ENCODE measurements at places on chromosomes 3 and 15.

- no peak for DNase-seq
Measured at GRCh38 chr3:23709987-23710386, 95.8 kb upstream of the UBE2E1 start.

DNA sequence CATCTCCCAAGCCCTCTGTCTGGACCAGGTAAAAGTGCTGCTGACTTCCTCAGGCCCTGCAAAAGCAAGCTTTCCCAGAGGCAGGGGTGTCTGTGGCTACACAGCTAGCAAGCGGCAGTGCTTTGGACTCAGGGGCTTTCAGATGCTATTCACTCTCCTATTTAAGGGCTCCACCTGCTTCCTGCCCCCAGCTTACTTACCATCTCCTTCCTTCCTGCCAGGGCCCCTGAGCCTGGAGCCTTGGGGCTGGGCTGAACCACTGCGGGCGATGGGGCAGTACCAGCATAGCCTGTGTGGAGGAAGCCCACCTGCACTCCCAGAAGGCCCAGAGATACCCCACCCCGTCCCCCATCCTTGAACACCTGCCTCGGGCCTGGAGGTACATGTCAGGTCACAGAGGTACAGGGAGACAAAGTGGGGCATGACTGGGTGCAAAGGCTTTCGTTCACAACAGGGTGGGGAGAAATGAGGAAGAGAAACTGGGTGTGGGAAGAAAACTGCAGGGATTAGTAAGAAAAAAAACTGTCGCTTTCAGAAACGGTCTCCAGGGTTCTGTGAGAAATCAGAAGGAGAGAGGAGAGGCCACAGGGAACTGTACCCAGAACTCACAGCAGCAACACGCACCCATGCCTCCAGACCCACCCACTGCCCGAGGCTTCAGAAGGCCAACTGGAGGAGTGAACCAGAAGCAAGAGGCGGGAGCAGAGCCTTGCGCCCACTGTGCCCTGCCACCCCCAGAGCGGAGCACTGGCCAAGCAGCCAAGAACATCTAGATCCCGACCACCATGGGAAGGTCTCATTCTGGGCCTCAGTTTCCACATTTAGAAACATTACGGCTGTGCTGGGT lies 49.5 kb downstream of the CCDC12 start:
- no peak for DNase-seq

GRCh38 chr15:90062023-90062442 lies 40.2 kb downstream of the IDH2 start:
- peak; percentile 61 for DNase-seq

GRCh38 chr15:74172701-74173379 lies 670 bp upstream of the ISLR start:
- DNase-seq = peak; percentile 81

DNA sequence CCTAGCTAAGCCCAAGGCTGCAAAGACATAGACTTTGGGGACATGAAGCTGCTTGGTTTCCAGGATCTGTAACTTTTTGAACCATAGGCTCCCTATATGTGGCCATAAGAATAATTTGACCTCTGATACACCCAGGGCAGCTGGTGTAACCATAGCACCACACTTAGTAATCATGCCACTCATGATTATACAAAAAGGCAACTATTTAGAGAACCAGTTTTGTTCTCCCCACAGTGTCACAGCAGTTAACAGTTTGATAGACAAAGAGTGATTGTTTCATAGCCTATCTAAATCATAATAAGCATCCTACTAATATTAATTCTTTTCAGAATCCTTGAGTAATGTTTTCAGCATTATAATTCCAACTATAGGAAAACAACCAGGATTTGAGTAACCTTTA lies 334.9 kb downstream of the NEK10 start:
- DNase-seq = no peak

DNA sequence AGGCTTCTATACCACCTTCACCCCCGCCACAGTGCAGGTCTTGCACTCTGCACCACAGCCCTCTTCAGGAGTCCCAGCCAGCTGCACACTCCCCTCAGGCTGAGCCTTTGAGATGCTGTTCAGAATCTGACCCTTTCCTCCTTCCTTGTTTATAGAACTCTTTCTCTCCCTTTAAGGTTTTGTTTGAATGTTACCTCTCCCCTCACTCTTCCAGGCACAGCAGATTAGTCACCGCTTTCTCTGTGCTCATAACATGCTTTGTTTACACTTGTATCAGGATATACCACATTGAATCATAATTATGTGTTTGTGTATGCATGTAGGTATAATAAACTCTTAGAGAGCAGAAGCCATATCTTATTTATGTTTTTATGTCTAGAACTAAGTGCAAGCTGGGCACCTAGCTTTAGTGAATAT lies 168.4 kb upstream of the BCL6 start:
- no peak for DNase-seq

DNA sequence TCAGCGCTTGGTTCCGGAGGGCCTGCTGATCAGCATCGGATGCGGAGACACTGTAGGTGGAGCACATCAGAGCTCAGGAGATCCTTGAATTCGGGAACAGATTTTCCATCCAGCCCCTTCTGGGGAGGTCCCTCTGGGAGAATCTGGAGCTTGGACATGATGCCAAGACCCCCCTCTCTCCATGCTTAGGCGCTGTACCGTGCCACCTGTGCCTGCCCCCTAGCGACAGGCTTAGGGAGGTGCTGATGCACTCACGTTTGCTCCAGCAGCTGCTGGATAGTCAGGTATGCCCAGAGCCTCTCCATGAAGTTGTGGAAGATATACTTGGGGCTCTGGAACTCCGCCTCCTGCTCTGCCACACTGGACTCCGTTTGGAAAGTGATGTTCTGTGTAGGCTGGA lies 9.7 kb downstream of the ITIH4 start:
- no peak for DNase-seq

DNA sequence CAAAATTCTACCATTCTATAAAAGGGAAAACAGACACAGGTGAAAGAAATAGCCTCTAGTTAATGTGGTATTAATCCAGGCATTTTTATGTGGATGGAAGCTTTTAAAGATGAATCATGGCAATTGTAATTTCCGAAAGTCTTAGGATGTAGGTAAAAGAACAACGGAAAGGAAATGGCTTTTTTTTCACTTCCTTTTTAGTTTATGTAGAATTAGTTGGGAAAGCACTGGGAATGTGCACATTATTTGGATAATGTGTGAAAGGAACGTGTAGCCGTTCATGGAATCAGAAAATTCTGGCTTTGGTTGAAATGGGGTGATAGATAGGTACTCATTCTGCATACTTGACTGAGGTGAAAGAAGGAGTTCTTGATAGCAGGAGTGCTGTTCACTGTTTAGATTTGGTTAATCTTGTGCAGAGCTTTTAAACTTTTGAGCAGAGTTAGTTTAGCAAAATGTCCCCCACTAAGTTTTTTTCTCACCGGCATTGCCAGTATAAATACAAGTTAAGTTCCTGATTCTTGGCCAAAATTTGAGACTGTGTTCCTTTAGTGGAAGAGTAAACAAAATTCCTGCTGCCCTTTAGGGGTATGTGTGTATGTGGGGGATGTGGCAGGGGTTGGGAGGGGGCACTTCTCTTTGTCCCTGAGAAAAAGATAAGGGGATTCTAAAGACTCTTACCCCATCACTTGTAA lies 20.2 kb upstream of the UTS2B start:
- no peak for DNase-seq

GRCh38 chr3:145898487-145898886 lies 262.5 kb downstream of the PLOD2 start:
- DNase-seq = no peak

GRCh38 chr3:9508781-9509180 lies 44.8 kb downstream of the LHFPL4 start:
- no peak for DNase-seq

DNA sequence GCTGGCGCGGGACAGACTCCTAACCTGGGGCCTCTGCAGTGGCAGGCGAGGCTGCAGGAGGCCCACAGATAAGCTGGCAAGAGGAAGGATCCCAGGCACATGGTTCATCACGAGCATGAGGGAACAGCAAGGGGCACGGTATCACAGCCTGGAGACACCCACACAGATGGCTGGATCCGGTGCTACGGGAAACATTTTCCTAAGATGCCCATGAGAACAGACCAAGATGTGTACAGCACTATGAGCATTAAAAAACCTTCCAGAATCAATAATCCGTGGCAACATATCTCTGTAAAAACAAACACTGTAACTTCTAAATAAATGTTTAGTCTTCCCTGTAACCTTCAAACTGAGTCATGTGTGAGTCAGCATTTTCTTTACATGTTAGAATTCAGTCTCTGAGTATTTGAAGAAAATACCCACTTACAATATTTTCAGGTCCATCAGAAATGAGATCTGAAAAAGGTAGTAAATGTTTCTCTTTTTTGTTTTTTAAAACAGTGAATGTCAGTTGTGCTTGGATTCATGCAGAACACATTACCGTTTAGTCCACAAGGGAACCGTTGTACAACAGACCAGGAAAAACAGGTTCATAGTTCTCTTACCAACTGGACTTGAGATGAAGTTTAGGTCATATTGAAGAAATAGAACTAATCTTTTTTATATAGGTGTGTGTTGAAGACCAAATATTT lies 75.9 kb downstream of the BOC start:
- DNase-seq = no peak

- no peak for DNase-seq
Measured at GRCh38 chr15:28962851-28963710, 77.3 kb downstream of the APBA2 start.

GRCh38 chr3:46282696-46283095 lies 40.4 kb downstream of the CCR3 start:
- DNase-seq = no peak

DNA sequence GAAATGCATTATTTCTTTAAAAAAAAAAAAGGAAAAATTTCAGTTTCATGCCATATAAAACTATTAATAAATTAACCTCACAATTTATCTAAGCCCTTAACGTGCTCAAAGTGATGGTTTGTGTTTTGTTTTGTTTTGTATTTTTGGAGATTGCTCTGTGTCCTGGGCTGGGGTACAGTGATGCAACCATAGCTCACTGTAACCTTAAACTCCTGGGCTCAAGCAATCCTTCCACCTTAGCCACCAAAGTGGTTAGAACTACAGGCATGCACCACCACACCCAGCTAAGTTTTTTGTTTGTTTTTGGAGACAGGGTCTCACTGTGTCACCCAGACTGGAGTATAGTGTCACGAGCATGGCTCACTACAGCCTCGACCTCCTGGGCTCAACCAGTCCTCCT lies 180.7 kb downstream of the UBE2E2 start:
- DNase-seq = no peak

GRCh38 chr15:90807786-90808086 lies 60.7 kb upstream of the FURIN start:
- no peak for DNase-seq

DNA sequence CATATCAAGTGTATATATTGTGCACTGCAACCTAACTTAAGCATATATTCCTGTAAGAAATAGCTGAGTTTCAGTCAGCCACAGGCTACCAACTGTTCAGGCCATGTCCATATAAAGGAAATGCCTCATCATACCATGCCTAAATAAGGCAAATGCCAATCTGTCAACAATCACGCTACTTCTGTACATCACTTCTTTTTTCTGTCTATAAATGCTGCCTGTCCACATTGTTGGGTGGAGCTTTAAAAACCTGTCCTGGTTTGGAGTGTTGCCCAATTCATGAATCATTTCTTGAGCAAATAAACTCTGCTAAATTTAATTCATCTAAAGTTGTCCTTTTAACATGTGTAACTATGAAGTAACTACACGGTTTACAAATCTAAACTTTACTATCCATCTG lies 1091.9 kb downstream of the NSUN3 start:
- DNase-seq = no peak

DNA sequence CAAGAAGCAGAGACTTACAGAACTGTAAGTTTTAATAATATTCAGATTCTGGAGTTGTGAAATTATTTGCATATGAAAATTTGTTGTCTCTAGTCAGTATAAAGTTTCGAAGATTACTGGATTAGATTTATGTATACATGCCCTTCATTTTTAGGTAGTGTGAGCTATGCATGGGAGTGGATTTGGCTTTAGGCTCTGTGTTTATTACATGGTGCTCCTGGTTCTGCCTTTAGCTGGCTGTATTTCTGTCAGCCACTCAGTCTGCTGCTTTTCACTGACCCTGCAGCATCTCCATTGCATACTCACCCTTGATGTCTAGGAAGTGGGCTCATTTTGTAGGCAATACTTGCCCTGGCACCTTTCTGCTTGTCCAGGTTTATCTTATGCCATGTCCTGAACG lies 147.5 kb upstream of the LRRFIP2 start:
- DNase-seq = no peak

DNA sequence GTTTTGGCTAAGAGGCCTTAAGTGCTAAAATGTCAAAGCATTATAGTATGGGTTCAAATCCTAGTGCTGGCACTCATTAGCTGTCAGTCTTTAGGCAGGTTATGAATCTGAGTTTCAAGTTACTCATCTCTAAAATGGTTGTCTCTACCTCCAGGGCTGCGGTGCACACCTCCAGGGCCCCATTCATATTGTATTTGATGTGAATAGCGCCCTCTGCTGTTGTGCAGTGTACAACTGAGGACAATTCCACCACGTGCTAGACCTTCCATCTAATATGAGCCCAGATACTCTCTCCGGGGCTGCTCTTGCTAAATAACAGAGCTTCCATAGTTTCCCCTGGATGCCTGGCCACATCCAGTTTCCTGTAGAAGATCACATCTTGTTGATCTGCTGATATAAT lies 54.3 kb downstream of the OXNAD1 start:
- no peak for DNase-seq

GRCh38 chr3:113227146-113227545 lies 15.8 kb downstream of the BOC start:
- DNase-seq = no peak

DNA sequence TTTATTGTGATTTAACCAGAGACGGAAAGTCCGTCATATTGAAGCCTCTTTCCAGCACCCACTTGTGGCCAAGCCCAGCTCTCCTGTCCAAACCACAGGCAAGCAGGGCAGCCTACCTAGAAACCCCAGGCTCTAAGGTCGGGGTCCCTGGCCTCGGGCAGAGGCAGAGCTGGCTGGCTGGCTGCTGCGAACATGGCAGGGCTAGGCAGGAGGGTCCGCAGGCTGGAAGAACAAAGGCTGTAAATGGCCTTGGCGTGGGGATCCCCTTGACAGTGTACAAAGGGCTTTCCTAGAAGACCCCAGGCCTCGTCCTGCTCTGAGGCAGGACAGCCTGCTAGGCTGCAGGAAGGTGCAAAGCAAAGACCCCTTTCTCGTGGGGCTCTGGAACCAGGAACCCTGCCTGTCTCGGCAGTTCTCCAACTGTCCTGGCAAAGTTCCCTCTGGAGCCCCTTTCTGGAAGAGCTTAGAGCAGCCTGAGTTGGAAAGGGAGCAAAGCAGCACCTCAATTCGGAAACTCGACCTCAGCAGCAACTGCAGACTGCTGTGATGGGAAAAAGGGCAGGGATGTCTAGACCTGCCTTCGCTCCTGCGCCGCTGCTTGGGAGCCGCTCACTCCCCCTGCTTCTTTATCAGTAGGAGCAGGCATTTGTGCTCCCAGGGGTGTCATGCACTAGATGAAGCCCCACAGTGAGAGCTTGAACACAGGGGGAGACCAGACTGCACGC lies 8.5 kb downstream of the CALML4 start:
- DNase-seq = no peak

GRCh38 chr15:22989576-22990477 lies 9.7 kb upstream of the CYFIP1 start:
- no peak for DNase-seq

- no peak for DNase-seq
Measured at GRCh38 chr15:56371495-56372147, 6.4 kb downstream of the TEX9 start.

- no peak for DNase-seq
Measured at GRCh38 chr15:60536314-60536713, 57.4 kb upstream of the ICE2 start.

GRCh38 chr15:94443186-94443585 lies 211.8 kb downstream of the MCTP2 start:
- no peak for DNase-seq

- DNase-seq = no peak
Measured at GRCh38 chr3:128011140-128011539, 41.1 kb upstream of the SEC61A1 start.

All from left cardiac atrium (tissue), 4 donors.